ENCODE measurements at places on chromosomes 16 and 17. TPM values are rescaled to one million over a fixed set of nuclear protein-coding genes. Genes with fewer than 3 reads are reported as not detected.

DNA sequence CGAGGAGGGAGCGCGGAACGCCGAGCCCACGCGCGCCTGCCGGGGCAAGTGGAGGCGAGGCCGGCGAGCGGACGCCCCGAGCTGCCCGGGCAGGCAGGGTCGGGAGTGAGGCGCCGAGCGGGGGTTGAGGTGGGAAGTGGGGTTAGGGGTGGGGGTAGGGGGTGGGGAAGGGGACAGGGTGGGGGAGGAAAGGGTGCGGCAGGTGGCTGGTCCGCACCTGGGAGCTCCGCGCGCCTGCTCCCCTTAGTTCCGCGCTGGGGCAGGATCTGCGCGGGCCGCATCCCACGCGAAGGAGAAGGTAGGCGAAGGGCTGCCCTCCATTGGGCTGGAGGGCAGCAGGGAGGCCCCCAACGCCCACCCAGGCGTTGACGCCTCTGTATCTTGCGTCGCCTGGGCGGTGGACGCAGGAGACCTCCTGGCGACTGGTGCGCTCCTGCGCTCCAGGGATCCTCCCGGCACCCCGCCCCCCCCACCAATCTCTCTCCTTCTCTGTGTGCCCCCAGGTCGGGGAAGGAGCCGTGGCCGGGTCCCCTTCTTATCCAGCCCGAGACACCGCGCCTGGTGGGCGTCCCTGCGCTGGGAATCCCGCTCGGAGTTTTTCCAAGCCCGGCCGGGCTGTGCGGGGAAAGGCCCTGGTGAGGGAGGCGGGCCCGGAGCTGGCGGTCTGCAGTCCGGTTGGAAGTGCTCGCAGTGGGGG, 51.3 kb upstream of the AMZ2 start:
- H3K27ac ChIP-seq = no peak overlapping the region
- peaks cover 100% of the 10 kb centered on the region for H3K27me3 ChIP-seq
- H3K4me1 ChIP-seq = no peaks in the 10 kb centered on the region
- no peaks in the 10 kb centered on the region for H3K36me3 ChIP-seq

DNA sequence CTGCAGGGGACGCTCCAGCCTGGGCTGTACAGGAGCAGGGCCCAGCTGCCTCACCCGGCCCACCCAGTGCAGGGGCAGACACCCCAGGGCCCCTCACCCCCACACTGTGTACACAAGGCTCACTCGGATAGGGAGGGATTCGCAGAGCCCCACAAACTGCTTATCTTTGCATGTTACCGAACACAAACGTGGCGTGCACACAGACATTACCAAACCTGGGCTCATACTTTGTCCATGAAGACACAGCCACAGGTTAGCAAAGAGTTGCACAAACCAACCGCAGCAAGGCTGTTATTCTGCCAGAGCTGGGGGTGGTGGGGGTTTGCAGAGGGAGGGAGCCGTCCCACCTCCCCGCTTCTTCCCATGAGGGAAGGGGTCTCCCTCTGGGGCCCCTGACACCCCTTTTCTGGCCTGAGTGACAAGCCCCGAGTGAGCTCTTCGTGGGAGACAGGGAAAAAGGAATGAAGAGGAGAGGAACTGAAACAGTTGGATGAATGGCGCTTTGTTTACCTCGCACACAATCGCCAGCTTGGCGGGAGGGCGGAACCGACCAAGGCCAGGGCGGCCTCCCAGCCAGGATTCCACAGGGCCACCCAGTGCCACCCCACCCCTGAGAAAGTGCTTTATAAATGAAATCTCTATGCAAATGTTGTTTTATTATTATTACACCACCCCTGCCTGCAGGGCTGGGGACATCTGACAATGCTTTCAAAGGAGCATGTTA, 434 bp upstream of the CPSF4L start:
- no peak overlapping the region for H3K4me3 ChIP-seq
- H3K27ac ChIP-seq = peak overlapping the region; percentile 87
- peaks cover 16% of the 10 kb centered on the region for H3K4me1 ChIP-seq
- no peaks in the 10 kb centered on the region for H3K36me3 ChIP-seq

GRCh38 chr16:75648265-75649076, 898 bp downstream of the TERF2IP start:
- H3K27me3 ChIP-seq = no peaks in the 10 kb centered on the region
- H3K36me3 ChIP-seq = peaks cover 44% of the 10 kb centered on the region

GRCh38 chr17:7856011-7856810, 1.1 kb downstream of the NAA38 start:
- H3K27me3 ChIP-seq = no peaks in the 10 kb centered on the region
- peak overlapping the region; percentile 96 for H3K27ac ChIP-seq
- H3K4me3 ChIP-seq = peak overlapping the region; percentile 93
- no peaks in the 10 kb centered on the region for H3K4me1 ChIP-seq

GRCh38 chr17:80381416-80381923, 33.5 kb upstream of the ENDOV start:
- no peaks in the 10 kb centered on the region for H3K27me3 ChIP-seq
- DNase-seq = no peak
- H3K4me1 ChIP-seq = peaks cover 13% of the 10 kb centered on the region
- no peak overlapping the region for H3K4me3 ChIP-seq
- no peak overlapping the region for H3K27ac ChIP-seq
- H3K36me3 ChIP-seq = peaks cover 88% of the 10 kb centered on the region

DNA sequence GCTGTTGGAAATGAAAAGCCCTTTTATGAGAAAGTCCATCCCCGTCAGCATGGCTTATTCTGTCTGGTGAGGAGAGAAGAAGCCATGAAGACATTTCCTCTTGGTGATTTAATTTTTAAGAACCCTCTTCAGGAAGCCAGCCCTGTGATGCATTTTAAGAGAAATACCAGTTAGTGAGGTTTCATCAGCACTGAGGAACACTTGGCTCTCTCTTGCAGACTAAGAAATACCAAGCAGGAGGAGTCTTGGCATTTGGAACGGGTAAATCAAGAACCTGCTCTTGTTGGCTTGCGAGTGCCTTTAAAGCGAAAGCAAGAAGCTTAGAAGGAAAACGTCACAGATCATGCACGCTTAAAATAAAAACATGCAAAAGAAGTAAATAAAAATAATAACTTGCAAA, 17.5 kb downstream of the RAB11FIP3 start:
- no peak for DNase-seq
- H3K27ac ChIP-seq = no peak overlapping the region
- no peaks in the 10 kb centered on the region for H3K4me1 ChIP-seq
- no peaks in the 10 kb centered on the region for H3K27me3 ChIP-seq
- peaks cover 11% of the 10 kb centered on the region for H3K36me3 ChIP-seq
- no peak overlapping the region for H3K4me3 ChIP-seq

DNA sequence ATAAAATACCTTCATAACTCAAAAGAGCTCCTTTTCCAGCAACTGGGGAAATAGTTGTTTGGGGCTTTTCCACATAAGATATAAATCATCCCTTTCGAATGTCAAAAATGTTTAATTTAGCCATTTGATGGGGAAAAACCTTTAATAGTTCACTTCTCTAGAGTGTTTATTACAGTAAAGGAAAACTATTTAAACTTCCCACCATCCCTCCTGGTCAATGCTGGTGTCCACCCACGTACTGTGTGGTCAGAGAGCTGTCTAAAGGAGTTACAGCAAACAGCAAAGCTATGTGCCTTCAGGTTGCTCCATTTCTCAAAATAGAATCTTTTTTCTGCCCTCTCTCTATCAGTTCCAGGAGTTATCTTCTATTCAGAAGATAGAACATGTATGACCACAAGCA, 33.5 kb downstream of the KANSL1 start:
- H3K27me3 ChIP-seq = no peaks in the 10 kb centered on the region
- H3K4me1 ChIP-seq = peaks cover 7% of the 10 kb centered on the region
- H3K4me3 ChIP-seq = no peak overlapping the region
- no peak for DNase-seq

DNA sequence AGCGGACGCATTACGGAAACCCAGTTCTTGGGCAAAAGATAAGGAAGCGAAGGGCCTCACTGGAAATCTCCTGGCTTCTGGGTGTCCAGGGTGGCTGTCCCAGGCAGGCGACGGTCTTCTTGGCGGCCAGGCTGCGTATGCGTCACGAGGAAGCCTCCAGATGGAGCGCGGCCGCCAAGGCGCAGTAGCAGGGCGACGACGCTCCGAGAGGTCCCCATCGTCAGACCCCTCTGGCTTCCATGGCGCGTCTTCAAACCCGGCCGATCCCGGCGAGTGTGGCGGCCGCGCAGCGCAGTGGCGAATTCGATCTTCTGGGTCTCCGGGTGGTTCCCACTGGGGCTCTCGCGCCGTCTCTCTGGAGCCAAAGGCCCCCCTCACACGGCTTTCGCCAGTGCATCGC, 13.8 kb upstream of the ANKRD40CL start:
- H3K4me3 ChIP-seq = no peak overlapping the region
- H3K27me3 ChIP-seq = no peaks in the 10 kb centered on the region
- no peak for DNase-seq
- no peaks in the 10 kb centered on the region for H3K36me3 ChIP-seq
- H3K4me1 ChIP-seq = no peaks in the 10 kb centered on the region

GRCh38 chr17:21454441-21454840, 78.3 kb downstream of the KCNJ12 start:
- no peaks in the 10 kb centered on the region for H3K4me1 ChIP-seq
- H3K36me3 ChIP-seq = no peaks in the 10 kb centered on the region
- peaks cover 14% of the 10 kb centered on the region for H3K27me3 ChIP-seq

DNA sequence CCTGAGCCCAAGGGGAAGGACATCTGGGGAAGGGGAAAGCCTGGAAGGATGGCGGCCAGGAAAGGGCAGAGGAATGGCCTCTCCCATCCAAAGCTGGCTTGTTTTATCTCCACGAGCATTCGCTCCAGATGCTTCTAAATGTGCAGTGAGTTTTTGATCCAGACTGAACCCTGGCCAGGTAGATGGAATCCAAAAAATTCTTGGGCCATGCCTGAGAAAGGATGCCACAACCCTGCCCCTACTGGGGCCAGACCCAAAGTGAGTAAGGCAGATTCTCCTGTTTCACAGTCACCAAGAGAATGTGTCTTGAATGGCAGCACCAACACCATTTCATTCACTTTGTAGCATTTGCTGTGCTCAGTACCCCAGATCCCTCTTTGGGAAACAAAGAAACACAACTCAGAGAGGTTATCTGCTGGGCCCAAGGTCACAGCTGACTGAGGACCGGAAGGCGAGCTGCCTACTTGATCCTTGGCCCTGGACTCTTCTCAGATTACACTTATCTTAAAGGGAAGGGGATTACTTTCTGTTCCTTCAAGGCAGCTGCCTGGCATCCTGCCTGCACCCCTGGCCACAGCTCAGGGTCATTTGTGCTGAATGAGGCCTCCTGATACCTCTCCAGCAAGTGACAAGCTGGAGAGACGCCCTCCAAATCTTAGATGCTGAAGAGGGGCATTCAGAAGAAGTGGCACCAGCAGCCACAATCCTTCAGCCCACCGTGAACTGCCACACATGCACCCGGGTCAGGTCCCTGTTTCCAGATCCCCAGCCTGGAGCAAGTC, 3.6 kb downstream of the LRRC75A start:
- H3K36me3 ChIP-seq = no peaks in the 10 kb centered on the region
- no peak overlapping the region for H3K4me3 ChIP-seq
- peaks cover 14% of the 10 kb centered on the region for H3K4me1 ChIP-seq

DNA sequence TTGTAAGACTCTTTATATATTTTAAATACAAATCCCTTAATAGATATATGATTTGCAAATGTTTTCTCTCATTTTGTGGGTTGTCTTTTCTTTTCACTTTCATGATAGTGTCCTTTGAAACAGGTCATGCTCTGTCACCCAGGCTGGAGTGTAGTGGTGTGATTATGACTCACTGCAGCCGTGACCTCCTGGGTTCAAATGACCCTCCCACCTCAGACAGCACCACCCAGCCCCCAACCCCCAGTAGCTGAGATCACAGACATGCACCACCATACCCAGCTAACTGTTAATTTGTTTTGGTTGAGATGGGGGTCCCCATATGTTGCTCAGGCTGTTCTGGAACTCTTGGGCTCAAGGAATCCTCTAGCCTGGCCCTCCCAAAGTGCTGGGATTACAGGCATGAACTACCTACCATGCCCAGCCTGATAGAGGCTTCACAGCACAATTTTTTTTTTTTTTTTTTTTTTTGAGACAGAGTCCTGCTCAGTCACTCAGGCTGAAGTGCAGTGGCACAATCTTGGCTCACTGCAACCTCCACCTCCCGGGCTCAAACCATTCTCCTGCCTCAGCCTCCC, 18.5 kb upstream of the TMIGD1 start:
- no peak overlapping the region for H3K4me3 ChIP-seq
- DNase-seq = no peak
- H3K36me3 ChIP-seq = no peaks in the 10 kb centered on the region

GRCh38 chr16:59864981-59865666, 1131.0 kb upstream of the GOT2 start:
- no peak overlapping the region for H3K27ac ChIP-seq
- H3K27me3 ChIP-seq = no peaks in the 10 kb centered on the region
- H3K4me1 ChIP-seq = no peaks in the 10 kb centered on the region
- no peaks in the 10 kb centered on the region for H3K36me3 ChIP-seq
- no peak for DNase-seq

- no peak for DNase-seq
- no peaks in the 10 kb centered on the region for H3K36me3 ChIP-seq
- H3K4me1 ChIP-seq = no peaks in the 10 kb centered on the region
- H3K27ac ChIP-seq = no peak overlapping the region
These were observed 22.1 kb upstream of the IL21R start for GRCh38 chr16:27379919-27380318.

DNA sequence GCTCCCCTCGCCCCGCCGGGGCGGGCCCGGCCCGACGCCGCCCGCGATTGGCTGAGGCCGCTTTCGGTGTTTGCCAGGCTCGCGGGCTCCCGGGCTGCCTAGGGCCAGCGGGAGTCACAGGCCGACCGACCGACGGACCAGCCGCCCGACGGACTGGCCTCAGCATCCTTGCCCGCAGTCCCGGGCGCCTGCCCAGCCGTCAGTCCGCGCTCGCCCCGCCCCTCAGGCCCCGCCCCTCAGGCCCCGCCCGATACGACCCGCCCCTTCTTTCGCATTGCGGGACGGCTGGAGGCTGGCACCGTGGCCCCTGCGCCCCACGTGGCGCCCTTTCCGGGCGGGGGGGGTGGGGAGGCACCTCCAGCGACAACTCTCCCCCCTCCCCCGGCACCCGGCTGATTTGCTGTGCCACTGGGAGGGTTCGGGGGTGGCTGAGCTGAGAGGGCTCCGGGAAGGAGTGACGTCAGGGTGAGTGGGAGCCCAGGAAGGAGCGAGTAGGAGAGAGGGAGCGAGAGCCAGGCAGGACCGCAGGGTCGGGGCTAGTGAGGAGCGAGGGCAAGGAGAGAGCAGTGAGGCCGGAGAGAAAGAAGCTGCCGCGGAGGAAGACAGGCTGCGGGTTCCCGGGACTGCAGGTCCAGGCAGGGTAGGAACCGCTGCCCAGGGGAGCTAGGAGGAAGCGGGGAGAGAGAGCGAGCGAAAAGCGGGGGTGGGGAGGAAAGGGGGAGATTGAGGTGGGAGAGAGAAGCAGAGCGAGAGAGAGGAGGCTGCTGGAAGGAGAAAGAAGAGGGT, at the start of gene ASPHD1:
ASPHD1 (plus strand) TSS at position 387 of the 786 bp plus-strand sequence. CDS start 484 bp downstream, outside the sequence.
- H3K4me3 ChIP-seq = peak within 1 kb of the TSS; percentile 90
- H3K4me1 ChIP-seq = no peaks in the 10 kb centered on the region
- H3K36me3 ChIP-seq = peaks cover 5% of the 10 kb centered on the region
- H3K27ac ChIP-seq = no peak within 1 kb of the TSS

GRCh38 chr17:68777856-68778694, 176.9 kb upstream of the FAM20A start:
- H3K4me1 ChIP-seq = peaks cover 6% of the 10 kb centered on the region
- H3K4me3 ChIP-seq = peak overlapping the region; percentile 32
- peak; percentile 64 for DNase-seq

- H3K27me3 ChIP-seq = no peaks in the 10 kb centered on the region
- DNase-seq = no peak
- H3K36me3 ChIP-seq = peaks cover 17% of the 10 kb centered on the region
- peak overlapping the region; percentile 57 for H3K27ac ChIP-seq
These were observed 572 bp downstream of the PGP start for GRCh38 chr16:2213817-2214718.

SLC16A11 gene
- 0.44 TPM for total RNA-seq

CNTNAP4 gene
- 0.41 TPM for total RNA-seq

ACSM3 gene
- total RNA-seq = 1.6 TPM

ADAD2 gene
- total RNA-seq = not detected

RNF222 gene
- total RNA-seq = not detected

All from endodermal cell (in vitro differentiated cells).